ENCODE measurements at places on chromosomes 12 and 14. TPM values are rescaled to one million over a fixed set of nuclear protein-coding genes. Genes with fewer than 3 reads are reported as not detected.

DNA sequence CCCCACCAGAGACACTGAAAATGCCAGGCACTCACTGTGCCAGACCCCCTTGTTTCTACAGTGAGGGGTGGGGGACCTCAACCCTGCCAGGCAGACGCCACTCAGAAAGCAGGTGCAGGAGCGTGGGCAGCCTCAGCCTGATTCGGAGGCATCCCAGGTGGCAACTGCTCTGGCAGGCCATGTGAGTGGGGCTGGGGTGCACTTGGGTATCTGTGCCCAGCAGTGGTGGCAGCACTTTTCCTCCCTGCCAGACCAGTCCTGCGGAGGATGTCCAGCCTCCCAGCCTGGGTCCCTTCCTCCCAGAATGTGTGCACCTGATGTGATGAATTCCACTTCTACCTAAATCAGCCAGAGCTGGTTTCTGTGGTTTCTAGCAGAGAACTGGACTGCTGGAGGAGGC, 13.4 kb upstream of the TTC7B start:
- no peak for DNase-seq

GRCh38 chr12:76879710-76880518, 1.1 kb upstream of the CSRP2 start:
- DNase-seq: no peak

GRCh38 chr14:56686416-56686815, 106.8 kb downstream of the TMEM260 start:
- peak; percentile 66 for DNase-seq

DNA sequence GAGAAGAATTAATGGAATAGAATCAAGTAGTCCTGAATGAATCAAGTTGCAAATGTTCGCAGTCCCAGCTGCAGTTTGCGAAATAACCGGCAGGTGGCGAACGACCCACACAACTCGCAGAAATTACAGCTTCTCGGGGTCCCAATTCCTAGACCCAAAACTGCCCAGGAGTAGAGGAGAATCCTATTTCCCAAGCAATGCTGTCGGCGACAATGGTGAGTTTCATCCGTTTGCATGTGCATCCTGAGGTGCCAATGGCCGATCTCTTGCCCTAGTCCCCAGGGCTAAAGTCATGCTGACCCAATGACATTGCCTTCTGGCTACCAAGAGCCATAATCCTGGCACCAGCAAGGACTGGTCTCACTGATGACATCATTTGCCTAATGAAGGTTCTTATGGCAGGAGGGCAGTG, 8.5 kb upstream of the ASCL1 start:
- peak; percentile 77 for DNase-seq

- no peak for DNase-seq
Measured at GRCh38 chr14:92556255-92556741, 42.7 kb downstream of the RIN3 start.

DNA sequence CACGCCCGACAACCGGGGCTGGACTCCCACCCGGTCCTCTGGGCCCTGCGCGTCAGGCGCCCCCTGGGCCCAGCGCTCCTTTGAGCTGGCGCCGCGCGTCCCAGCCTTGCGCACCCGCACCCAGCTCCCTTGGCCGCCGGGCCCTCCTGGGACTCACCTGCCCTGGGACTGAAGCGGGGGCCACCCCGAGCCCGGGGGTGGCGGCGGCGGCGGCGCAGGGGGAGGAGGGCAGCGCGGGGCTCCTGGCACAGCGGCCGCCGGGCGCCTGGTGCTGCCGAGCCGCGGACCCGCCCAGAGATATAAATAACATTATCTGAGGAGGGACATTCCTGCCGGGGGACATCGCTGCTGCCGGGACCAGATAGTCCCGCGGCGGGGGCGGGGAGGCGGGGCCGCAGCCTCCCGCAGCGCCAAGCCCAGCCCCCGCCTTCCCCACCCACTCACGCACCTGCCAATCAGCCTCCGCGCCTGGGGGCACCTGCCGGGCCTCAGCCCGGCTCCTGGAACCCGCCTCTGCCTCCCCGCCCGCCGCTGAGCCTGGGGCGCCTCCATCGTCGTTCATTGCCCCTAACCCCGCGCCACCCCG, at the start of gene SPTB:
SPTB (minus strand) TSS at position 273 of the 586 bp plus-strand sequence. CDS start 56,813 bp downstream, outside the sequence.
- DNase-seq: peak; percentile 79

DNA sequence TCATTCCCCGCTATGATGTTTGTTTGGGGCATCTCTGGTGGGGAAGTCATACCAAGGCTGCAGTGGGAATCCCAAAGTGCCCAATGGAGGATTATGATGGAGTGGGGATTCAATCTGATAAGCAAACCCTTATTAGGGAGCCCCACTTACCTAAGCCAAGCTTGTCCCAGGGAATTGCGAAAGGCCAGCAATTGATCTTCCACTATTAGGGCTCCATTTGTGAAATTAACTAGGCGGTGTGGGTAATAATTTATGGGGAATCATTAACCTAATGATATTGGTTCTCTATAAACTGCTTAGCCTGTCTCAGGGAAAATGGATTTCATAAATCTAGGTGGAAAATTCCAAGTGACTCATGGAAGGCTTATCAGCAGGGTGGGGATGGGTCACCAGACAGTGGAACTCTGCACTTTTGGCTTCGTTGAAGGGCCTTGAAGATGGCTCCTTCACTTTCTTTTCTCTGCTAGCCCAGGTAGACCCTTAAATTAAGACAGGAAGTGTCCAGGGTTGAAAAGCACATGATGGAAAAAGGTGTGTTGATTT, 113.0 kb upstream of the WSCD2 start:
- DNase-seq: no peak

- DNase-seq: no peak
Measured at GRCh38 chr14:42113358-42114069, 506.8 kb downstream of the LRFN5 start.

- no peak for DNase-seq
Measured at GRCh38 chr12:125159702-125160101, 94.5 kb downstream of the AACS start.

DNA sequence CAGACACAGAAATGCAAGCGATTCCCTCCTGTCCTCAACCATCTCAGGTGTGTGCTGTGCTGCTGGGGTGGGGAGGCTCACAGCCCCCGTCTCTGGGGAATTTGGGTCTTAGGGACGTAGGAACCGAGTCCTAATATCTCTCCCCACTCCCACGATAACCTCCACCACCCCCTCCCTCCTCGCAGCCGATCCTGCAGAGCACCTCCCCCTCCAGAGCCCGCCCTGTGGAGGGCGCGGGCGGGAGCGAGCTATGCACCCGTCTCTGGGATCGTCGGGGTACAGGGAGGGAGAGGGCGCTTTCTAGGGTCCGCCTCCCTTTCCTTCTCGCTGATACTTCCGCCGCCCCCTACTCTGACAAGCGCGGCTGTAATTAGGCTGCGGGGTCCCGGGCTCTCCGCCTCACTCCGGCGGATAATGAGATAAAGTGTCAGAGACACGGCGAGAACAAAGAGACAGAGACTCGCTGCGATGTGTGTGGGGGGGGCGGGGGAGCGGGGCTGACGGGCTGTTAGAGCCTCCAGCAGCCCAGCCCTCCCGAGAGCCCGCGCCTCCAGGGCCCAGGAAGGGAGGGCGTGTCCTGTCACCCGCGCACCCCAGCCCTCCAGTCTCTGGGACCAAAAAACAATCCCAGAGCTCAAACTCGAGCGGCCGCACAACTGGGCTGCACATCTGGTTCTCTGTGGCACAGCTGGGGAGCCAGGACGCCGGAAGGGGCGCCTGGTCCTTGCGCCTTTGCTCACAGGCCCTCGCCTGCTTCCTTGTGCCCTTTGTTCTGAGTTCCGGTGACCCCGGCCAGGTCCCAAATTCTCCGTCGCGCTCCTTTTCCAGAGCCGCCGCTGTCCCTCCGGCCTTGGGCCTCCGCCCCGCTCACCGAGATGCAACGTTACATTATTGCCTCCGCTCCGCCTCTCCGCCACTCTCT, 8.7 kb downstream of the SHMT2 start:
- peak; percentile 71 for DNase-seq

- peak; percentile 42 for DNase-seq
Measured at GRCh38 chr12:92987846-92988621, 58.9 kb upstream of the EEA1 start.

- no peak for DNase-seq
Measured at GRCh38 chr14:26157517-26157916, 440.3 kb downstream of the NOVA1 start.

DNA sequence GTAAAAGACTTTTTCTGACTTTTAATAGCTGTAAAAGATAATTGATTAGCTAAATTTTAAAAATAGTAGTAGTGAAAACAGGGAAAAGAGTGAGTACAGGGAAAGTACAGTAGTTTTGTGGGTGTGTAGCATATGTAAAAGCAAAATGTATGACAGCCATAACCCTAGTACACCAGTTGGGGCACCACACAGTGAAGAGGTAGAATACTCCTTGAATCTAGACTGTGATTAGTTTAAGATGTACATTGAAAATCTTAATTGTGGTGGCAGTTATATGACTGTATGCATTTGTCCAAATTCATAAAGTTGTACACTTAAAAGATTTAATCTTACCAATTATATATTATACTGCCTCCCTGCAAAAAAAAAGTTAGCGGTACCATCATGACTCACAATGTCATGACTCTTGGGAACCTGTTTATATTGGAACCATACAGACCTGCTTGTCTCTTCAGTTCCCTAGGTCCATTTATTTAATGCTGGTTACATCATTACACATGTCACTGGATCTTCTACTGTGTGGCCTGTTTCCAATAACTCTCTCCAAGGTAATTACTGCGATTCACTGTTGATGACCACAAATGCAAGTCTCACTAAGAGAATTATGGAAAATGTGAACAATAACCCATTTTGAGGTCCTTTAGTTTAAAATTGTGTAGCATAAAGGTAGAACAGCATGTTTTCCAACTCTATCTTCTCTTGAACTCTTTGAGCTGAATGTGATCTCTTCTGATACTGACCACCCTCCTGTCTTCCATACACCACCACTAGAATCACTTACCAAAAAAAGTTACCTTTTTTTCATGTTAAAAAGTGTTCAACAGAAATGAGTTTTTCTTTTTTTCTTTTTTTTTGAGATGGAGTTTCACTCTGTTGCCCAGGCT, 264.2 kb upstream of the AMIGO2 start:
- DNase-seq: no peak

DNA sequence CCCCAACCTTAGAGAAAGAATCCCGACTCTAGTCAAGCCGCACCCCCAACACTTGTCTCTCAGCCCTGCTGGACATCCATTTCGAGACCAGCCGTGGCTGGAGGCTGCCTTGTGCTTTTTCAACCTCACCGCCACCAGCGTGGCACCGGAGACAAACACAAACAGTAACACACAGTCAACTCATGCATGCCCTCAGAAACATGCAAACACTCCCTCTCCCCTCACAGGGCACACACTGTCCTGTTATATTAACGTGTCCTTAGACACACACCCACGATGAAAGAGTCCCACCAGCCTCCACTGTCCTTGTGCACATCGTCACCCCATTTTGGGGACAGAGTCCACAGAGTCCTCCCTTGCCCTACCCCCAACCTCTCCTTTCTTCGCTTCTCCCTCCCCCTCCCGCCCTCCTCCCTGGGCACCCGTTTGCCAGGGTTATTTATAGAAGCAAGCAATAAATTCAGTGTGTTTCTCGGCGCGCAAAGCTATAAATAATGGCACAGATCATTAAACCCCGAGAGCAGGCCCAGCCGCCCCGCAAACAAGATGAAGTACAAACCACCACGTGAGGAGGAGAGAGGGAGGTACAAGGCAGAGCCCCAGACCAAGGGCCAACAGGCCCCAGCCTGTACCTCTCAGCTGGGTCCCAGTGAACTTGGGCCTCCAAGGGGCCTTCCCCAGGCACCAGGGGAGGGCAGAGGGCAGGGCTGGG, 27.9 kb downstream of the SMUG1 start:
- DNase-seq: no peak

DNA sequence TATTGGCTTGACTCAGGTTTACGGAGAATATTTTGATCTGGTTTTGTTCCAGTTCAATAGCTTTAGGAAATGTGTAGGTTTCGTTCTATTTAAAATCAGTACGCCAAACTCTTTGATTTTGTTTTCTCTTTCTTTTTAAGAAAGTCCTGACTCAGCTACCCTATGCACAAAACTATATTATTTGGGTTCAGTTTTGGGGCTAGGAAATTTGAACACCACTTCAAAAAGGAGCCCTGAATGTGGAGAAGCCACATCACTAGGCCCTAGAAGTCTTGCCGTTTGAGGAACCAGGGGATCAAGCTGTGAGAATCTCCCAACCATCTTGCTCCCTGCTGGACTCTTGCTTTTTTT, 168.2 kb upstream of the BCL2L14 start:
- no peak for DNase-seq

GRCh38 chr12:28517101-28517500, 326.8 kb downstream of the CCDC91 start:
- no peak for DNase-seq

GRCh38 chr12:87163122-87163521, 866.1 kb downstream of the C12orf50 start:
- DNase-seq: no peak

GRCh38 chr14:49886523-49886922, 6.4 kb upstream of the ARF6 start:
- no peak for DNase-seq

- no peak for DNase-seq
Measured at GRCh38 chr14:88430976-88431375, 45.5 kb downstream of the SPATA7 start.

DNA sequence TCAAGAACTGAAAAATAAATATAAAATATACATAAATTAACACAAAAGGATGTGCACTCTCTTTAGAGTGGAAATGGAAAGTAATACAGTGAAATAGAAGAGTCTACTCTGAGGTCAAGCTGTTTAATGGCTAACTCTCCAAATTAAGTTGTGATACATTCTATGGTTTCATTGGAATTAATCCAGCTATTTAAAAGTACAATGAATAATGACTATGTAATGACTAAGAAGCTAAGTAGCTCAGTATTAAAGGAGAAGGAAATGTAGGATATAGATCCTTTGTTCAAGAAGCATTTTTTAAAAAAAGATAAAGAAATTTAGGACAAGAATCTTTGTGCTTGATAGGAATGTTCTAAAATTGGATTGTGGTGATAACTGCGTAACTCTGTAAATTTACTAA, 85.3 kb downstream of the LRP6 start:
- DNase-seq: no peak

DNA sequence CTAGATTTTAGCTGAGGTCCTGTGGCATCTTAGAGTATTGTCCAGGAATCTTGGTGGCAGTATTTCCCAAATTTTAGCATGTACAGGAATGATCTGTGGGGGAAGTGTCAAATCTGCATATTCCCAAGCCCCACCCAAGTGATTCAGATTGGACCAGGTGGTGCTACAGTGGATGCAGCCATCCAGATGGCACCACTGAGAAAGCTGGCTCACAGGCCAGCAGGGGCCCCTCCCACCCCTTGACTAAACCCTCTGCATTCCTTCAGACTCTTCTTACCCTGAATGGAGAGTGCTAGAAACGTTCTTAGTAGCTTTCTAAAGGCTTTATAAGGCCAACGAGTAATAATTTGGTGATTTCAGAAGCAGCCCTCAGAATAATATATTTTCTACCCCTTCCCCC, 255.2 kb downstream of the NRXN3 start:
- DNase-seq: no peak

Gene RITA1
- total RNA-seq: 26.1 TPM

Gene AQP5
- 2.8 TPM for total RNA-seq

Gene TSPAN8
- total RNA-seq: not detected

Gene KRT6A
- not detected for total RNA-seq

Gene CAPZA3
- total RNA-seq: not detected

Gene DPY19L2
- 4.9 TPM for total RNA-seq

Gene SIX6
- total RNA-seq: not detected

Gene CLEC4D
- 0.42 TPM for total RNA-seq

Gene RHOJ
- total RNA-seq: not detected

Gene TEX52
- total RNA-seq: 0.20 TPM

Gene AKAP6
- 1.1 TPM for total RNA-seq

Gene PLEKHG3
- 48.5 TPM for total RNA-seq
